ENCODE measurements at places on chromosomes 2 and 18.

DNA sequence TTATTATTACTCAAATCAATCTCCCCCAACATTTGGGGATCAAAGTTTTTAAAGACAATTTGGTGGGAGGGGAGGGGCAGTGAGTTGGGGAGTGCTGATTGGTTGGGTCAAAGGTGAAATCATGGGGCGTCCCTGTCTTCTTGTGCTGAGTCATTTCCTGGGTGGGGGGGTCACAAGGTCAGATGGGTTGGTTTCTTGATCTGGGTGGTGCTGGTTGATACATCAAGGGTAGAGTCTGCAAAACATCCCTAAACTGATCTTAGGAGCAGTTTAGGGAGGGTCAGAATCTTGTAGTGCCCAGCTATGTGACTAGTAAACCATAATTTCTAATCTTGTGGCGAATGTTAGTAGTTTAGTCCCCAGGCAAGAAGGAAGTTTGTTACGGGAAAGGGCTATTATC, 67.4 kb downstream of the MOGAT1 start:
- DNase-seq: peak; percentile 62

GRCh38 chr2:174846941-174847938, 83.0 kb upstream of the CHRNA1 start:
- DNase-seq: peak; percentile 22

- DNase-seq: peak; percentile 63
Observed at GRCh38 chr2:224369028-224369632, 32.8 kb downstream of the FAM124B start.

DNA sequence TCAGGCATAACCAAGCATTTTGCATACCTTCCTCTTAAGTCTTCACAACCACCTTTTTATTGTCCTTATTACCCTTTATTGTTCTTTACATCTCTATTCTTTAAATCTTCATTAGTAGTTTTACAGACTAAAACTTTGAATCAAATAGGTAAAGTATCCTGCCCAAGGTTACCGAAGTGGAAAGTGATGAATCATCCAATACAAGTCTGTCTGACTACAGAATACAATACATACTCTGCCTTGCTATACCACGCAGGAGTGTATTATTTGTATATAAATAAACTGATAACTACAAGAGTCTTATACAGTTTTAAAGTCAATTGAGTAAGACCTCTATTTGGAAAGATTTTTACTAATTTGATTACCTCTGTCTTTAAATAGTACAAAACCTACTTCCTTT, 196.0 kb downstream of the ZEB2 start:
- no peak for DNase-seq

DNA sequence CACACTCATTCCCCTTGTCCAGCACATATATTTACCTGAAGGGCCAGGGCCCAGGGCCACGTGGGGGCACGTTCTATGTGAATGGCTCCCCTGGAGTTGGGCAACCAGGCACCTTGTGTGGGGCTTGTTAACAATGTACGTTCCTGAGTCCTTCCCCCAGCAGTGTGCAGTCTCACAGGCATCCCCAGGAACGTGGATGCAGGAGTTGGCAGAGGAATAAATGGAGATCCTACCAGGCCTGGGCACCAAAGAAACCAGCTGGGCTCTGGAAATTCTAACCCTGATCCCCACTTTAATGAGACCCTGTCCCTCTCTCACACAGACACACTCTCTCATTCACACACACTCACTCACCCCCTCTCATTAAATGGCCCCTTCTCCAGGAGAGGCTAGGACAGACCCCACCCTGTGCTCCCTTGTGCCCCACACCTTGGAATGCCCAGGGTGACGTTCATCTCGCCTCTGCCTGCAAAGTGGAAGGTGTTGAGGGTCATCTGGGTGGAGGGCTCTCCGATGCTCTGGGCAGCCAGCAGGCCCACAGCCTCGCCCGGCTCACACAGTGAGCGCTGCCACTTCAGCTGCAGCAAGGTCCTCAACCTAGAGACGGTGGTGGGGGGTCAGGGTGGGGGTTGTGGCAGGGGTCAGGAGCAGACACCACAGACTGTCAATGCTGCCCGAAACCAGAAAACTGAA, 65.6 kb downstream of the POLR1A start:
- no peak for DNase-seq

GRCh38 chr2:85760872-85761271, 7.1 kb downstream of the ATOH8 start:
- DNase-seq: no peak

DNA sequence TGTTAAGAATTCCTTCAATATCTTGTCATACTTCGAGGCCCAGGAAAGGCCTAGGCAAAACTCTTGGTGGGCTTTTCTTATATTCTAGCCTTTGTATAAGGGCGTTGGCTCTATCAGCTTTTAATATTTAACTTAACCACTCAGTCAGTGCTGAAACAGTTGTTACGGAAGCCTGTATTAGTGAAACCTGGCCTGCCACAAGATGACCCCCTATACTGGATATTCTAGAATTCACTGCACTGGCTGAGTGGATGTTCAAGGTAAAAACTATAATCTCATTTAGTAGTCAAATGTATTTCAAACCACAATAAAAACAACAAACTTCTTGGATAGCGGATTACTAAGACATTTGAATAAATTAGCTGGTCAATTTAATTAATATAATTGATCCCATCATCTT, 91.7 kb upstream of the HNMT start:
- no peak for DNase-seq

GRCh38 chr2:28716265-28716865, 35.3 kb upstream of the PPP1CB start:
- DNase-seq: peak; percentile 93

DNA sequence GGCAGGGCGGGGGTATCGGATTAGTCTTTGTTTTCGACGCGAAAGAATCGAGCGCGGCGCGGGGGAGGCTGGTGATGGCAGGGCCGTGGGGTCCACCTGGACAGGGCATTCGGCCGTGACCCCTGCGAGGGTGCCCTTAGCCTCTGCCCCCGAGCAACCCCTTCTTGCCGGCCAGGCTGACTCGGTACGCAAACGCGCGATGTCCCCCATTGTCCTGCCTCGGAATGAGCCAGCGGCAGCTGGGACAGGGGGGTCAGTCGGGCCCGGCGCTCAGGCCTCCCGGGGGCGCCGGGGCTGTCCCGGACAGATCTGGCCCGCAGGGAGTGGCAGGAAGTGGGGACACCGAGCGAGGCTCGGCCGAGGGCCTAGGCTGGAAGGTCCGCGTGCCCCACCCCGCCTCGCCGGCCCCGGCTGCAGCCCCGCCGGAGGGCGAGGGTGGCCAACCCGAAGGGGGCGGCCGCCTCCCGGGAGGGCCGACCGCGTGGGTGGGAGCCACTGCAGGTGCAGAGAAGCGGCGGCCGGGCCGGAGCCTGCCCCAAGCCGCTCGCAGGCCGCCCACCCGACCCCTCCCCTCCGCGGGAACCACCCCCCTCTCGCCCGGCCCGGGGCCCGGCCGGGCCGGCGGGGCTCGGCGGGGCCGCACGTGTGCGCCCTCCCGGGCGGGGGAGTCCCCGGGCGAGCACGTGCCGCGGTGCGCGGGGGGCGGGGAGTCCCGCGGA, at the start of gene TET3:
TSS of gene TET3 (plus strand) at position 708 of the 719 bp plus-strand sequence. CDS start 1,494 bp downstream, outside the sequence.
- DNase-seq: peak; percentile 85

DNA sequence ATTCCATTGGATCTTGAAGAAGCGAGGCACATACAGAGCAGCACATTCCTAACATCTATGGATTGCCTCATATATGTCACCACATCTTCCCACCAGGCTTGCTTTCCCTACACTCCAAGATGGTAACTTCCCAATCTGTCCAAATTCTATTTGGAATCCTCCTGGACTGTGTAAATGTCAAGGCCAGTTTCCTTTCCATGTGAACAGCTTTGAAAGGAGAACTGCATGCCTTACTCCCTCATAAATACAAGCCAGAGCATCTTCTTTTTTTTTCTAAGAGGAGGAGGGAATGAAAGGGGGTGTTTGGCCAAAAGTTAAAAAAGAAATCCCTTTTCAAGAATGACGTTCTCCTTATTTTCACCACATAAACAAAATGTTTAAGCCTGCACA, 103.8 kb upstream of the OSR1 start:
- DNase-seq: no peak

DNA sequence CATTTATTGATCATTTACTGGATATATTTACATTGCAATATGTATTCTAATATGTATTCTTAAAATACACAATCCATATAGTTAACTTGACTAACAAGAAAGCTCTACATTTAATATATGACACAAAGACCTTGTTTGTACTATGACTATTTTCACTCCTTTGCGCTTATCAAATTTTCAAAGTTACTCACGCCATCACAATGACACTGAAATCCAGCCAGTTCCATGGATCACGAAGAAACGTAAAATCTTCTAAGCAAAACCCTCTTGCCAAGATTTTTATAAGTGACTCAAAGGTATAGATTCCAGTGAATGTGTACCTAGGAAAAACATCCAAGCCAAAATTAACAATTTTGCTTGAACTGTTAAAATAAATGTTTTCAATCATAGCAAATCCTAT, 39.6 kb downstream of the SCN3A start:
- DNase-seq: no peak

DNA sequence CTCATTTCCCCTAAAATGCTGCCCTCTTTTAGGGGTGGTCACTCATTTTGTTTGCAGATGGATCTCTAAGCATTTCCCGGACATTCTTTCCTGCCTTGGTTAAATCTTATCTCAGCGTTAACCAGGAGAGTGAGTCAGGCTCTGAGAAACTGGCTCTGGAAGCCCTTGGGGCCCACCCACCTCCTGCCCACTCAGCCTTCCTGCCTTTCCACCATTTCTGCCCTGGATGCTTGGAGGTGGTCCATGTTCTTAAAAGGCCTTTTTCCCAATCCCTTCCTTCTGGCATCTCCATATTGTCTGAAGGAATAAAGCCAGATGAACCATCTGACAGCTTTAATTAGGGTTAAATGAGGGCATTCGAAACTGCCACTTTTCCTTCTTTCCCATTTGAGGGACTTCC, 9.5 kb downstream of the HK2 start:
- no peak for DNase-seq

DNA sequence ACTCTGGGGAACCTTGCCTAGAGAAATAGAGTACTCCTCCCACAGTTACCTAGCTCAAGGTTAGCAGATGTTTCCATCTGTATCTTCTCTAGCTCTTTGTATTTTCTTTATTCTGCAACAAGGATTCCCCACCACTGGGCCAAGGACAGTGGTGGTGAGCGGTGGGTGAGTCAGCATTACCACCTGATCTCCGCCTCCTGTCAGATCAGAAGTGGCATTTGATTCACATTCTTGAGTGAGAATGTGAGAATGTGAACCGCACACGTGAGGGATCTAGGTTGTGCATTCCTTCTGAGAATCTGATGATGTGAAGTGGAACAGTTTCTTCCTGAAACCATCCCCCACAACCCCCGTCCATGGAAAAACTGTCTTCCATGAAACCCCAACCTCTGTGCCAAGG, 9.0 kb downstream of the EPB41L3 start:
- DNase-seq: no peak

DNA sequence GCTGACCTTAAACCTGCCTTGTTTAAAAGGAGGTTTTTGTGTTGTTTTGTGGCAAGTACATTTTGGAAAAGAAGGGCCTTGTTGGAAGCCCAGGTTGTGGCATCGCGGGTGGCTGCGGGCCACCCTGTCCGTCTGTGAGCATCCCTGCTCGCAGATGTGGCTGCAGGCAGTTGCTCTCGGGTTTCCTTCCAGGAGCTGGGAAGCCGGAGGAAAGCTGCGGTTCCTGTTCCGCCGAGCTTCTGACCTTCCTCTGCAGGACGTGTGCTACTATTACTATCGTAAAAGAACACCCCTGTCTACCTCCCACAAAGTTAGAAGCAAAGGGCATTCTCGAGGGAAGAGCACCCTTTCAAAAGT, 766 bp downstream of the MFF start:
- DNase-seq: peak; percentile 57

GRCh38 chr2:144011098-144011497, 508.8 kb downstream of the ZEB2 start:
- no peak for DNase-seq

DNA sequence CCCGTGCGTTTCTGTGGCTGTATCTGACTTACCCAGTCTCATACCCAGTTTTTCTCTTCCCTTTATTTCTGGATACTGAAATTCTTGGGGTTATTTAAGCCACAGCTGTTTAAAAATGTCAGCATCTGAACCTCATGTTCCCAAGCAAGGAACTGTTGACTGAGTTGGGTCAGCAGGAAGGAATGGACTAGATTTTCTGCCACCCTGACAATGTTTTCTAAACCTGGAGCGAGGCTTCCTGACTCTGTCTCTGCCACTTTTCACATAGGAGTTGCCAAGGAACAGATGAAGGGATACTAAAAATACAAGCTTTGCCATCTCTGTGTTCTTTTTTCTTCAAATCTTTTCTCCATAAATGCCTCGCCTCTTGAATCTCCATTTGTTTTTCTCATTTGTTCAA, 29.0 kb upstream of the SCYGR1 start:
- no peak for DNase-seq

GRCh38 chr2:224281374-224281773, 120.5 kb downstream of the FAM124B start:
- no peak for DNase-seq

DNA sequence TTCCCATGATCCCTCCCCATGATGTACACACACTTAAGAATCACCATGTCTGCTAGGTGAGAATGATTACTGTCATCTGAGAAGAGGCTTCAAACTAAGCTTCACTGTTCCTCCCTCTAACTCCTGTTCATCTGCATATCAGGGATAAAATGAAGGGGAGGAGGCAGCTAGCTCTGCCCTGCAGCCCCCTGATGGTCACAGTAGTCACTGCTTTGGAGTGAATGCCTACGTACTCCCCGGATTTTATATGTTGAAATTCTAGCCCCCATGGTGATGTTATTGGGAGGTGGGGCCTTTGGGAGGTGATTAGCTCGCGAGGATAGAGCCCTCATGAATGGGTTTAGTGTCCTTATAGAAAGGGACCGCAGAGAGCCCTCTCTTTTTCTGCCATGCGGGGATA, 156.4 kb downstream of the NCKAP5 start:
- DNase-seq: peak; percentile 3

- DNase-seq: no peak
Observed at GRCh38 chr2:100765481-100765880, 54.5 kb upstream of the NPAS2 start.

DNA sequence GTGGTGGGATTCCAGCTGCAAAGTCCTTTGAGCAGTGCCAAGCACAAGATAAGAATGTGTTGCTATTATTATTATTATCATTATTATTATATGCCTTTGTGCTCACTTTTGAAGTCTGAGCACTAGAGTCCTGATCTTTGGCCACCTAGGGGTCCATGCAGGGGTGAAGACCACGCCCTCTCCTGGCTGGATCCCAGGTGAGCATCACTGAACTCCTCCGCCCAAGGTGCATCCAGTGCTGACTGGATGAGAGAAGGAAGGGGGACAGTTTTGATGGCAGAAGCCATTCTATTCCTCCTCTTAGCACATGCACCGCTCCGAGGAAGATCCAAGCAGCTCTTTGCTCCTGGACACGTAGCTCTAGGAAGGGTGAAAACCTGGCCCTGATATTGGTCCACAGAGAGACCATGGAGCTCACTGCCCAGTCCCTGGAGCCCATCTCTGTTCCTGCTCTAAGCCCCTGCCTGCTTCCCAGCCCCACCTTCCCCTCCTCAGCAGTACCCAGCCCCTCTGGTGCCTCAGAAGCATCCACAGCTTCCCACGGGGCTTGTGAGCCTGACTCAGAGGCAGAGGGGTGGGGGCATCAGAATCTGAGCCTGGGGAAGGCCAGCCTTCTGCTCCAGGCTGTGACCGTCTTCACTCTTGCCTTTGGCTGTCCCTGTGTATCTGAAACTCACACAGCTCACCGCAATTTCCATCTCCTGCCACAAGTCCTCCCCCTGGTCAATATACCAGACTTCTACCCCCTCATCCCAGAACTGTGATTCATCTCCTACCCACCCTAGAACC, 45.4 kb downstream of the MCFD2 start:
- DNase-seq: no peak

Measured in NB4 (cell line).